ENCODE measurements at places on chromosomes 2 and 18.

- DNase-seq, result no peak
Observed at GRCh38 chr18:75269124-75269680, 58.6 kb downstream of the TSHZ1 start.

DNA sequence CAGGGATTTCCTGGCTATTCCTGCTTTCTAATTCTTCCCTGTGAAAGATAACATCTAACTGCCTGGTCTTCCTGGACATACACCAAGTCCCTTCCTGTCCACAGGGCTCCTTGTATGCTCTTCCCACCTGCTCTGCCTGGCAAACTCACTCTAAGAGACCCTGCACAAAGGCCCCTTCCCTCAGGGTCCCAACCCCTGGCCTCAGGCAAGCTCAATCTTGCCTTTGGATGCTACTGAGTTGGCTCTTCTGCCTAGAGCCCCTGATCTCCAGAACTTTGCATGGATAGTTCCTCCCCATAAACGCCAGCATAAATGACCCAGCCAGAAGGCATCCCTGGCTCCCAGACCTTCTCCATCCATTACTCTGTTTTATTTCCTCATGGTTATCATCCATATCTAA is 98.3 kb upstream of the OTOS start:
- no peak for DNase-seq

DNA sequence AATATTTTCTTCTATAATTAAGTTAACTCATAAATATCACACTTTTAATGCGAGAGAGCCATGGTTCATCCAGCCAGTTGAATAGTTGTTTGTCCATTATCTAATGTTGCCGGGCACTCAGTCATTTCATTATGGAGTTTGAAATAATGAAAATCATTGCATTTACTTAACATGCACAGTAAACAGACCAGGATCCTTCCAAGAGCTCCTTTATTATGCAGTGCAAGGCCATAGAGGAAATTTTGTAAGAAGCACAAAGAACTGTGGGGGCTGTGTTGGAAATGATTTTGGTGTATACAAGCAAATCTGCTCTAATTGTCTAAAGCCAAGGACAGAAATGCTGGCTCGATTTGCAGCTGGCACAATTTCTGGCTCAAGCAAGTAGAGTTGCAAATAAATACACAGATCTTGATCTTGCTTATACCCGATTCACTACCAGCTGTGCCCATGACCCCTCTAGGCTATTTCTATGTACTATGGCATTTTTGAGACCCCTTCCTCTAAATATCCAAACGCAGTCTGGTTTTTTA is 400.3 kb upstream of the HNRNPA3 start:
- DNase-seq, result no peak

- no peak for DNase-seq
Observed at GRCh38 chr2:113164930-113165585, 8.7 kb upstream of the PSD4 start.

- peak; percentile 92 for DNase-seq
Observed at GRCh38 chr2:70248181-70248847, at the start of gene TIA1. Gene TIA1, minus strand, starts transcription at chr2:70248628. Its CDS starts 198 bp downstream, at chr2:70248430.

DNA sequence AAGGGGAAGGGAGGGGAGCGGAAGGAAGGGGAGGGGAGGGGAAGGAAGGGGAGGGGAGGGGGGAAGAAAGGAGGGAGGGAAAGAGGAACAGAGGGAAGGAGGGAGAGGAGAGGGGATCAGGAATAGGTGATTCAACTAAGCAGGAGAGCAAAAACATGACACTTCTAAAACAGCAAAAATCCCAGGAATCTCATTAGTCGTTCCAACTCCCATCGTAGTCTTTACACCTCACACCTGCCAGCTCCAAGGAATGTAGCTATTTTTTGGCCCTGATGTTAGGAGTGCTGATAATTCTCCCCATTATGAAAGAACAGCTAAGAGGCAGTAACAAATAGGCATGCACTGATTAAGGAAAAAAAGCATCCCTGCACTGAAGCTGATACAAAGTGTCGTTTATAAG is 709.9 kb upstream of the PKDCC start:
- DNase-seq, result no peak

GRCh38 chr2:233217892-233218377 is 33.5 kb upstream of the ATG16L1 start:
- no peak for DNase-seq

GRCh38 chr2:67898595-67898994 is 164.2 kb downstream of the C1D start:
- no peak for DNase-seq

DNA sequence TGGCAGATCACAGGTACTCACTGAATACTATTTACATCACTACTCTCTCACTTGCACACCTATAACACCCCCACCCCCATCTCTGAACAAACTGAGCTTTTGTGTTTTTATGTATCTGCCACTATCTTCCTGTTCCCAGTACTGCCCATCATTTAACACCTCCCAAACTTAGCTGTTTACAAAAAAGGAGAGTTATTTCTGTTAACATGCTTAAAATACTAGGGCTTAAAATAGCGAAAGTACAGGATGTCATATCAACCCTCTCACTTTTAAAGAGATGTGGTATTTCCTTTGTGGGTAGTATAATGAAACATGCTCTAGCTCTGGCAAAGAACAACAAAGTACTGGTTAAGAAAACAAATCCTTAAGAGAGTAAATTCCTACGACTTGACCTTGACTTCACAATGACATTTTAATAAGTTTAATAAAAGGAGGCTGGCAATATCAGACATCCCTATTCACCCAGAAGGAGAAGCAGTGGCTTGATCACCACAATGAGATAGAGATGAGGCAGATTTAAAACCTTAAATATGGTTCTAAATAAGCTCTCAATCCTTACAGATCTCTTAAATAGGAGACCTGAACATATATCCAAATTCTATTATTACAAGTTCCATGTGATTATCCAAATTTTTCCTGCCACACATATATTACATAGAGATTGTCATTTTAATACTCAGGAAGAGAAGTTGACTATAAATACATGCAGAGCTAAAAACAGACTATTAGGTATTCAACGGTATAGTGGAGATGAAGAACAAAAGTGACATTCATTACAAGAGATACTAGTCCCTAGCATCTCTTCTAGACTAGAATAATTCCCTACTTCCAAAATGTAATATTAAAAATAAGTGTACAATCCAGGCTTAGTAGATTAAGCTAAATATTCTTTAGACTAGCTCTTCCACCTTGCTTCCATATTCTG is 36.9 kb downstream of the TRAK2 start:
- DNase-seq, result no peak

DNA sequence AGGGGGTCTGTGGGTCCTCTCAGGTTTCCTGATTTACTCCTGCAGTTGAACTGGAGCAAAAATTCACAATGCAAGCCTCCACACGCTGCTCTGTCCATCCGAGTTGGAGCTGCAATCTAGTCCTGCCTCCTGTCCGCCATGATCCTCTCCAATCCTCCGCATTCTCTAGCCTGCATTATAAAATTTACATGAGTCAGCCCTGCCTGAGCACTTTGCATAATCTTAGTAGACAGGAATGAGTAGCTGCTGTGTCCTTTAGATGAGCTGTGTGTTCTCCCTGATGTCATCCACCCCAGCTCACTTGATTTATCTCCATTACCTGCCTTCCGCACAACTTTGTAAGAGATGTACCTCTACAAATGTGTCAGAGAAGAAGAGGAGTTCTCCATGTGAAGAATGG is 355.6 kb downstream of the STK39 start:
- no peak for DNase-seq

DNA sequence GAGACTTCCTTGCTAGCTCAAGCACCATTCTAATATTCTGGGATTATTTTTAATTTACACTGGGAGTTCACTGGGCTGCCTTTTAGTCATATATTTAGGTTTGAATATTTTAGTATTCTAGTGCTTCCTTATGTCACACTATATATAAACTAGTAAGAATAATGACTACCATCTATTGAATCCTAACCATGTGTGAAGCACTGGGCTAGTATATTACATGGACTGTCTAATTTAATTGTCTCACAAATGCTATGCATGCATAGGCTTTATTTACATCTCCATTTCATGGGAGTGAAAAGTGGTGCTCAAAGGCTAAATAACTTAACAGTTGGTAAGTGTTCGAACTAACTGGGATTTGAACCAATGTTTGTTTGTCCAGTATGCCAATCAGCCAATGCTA is 272.4 kb downstream of the RND3 start:
- DNase-seq, result no peak

DNA sequence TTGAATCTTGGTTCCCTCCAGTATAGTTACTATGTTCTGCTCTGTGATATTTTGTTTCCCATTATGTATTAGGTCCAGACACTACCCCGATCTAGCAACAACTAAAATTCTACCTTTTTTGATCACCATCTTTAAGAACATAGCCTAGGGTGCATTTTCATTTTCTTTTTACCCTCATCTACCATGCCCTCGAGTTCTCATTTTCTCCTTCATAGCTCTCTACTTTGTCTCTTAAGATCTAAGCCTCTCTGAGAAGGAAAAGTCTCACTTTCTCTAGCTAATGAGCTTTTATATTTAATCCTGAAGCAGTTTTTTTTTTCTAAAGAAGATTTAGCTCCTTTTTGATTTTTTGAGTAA is 1089.4 kb upstream of the SLC39A10 start:
- DNase-seq, result no peak

DNA sequence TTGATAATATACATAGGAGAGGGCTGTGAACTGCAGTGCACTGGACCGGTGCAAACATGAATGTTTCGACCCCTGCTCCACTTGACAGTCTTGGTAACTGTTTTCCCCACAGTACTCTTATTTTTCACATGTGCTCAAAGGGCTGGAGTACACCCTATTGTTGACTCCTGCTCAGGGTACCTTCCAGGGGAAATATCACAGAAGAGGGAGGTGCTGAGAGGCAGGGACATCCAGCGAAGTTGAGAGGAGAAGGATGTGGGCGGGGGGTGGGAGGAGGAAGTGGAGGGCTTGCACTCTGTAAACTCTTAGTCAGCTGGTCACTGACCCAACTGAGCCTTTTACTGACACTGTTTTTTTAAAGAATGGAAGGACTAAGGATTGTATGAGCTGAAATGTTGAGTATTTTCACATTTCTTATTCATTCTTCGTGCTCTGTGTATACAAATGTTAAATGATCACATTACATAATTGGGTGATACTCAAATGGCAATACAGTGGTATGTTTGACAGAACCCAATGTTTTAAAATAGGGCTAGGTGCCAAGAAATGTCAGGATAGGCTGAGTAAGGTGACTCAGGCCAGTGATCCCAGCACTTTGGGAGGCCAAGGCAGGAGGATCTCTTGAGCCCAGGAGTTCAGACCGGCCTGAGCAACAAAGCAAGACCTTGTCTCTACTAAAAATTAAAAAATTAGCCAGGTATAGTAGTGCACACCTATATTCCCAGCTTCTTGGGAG is 10.0 kb downstream of the INPP4A start:
- peak; percentile 53 for DNase-seq

DNA sequence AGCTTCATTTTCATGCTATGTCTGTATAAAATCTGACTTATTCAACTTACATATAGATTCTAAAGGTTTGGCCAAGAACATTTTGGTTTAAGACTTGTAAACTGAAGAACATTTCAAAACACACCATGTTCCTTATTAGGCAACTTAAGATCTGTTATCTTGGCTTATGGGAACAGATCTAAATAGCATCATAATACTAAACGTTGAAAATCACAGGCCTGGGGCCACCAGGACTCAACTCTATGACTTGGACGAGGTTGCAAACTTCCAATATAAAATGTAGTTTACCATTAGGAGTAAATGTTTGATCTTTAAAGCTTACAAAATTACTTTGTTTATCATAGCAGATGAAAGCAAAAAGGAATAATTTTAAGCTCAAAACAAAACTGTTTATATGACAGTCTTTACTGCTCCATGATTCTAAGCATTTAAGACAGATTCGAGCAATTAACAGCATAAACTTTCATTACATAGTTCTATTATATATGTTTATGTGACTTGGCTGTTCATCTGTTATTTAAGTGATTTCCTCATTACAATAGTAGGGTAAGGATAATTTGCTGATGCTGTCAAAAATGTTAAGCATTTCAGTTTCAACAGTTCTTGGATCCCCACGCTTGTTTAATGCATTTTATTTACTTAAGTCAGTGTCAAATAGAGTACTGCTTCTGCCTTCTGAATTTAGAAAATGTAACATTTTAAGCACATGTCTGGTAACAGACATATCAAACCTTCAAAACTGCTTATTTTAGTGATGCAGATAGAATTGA is 8.3 kb downstream of the TCF4 start:
- DNase-seq, result no peak

- no peak for DNase-seq
Observed at GRCh38 chr2:16625201-16625729, 40.4 kb downstream of the CYRIA start.

- no peak for DNase-seq
Observed at GRCh38 chr2:126244937-126245336, 411.0 kb upstream of the GYPC start.

DNA sequence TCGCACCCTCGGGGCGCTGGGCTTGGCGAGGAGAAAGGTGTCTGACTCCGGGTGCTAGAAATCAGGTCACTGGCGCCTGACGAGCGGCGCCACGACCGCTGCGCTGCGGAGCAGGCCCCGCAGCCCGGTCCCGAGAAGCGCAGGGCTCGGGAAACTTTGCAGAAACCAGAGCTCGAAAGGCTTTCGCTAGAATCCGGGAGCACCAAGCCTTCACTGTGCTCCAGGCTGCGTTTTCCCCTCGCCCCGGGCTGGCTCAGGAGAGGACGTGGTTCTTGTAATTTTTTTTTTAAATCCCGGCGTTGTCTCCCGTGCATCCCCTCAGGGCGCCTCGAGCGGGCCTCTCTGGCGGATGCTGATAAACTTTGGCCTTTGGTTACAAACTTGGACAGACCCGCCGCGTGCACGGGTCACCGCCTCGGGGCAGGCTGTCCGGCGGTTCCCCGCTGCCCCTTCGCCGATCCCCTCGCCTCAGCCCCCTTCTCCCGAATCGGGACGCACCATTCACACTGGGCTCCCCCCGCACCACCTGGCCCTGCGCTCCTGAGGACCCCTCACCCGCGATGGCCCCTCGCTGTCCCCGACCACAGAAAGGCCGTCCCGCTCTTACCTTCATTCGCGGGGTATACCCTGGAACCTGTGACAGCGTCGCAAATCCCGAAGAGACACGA is 419 bp downstream of the EPHA4 start:
- DNase-seq, result peak; percentile 18

DNA sequence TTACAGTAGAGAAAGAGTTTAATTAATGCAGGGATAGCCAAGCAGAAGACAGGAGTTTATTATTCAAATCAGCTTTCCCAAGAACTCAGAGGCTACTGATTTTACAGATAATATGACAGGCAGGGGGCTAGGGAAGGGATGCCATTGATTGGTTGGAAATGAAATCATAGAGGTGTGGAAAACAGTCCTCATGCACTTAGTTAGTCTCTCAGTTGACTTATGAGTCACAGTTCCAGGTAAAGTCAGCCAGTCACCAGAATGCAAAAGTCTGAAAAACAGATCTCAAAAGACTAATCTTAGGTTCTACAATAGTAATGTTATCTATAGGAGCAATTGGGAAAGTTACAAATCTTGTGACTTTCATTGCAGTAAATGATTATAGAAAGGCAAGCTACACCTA is 676.4 kb upstream of the CHAC2 start:
- DNase-seq, result no peak

GRCh38 chr18:39299152-39299551 is 1733.6 kb upstream of the CELF4 start:
- no peak for DNase-seq

DNA sequence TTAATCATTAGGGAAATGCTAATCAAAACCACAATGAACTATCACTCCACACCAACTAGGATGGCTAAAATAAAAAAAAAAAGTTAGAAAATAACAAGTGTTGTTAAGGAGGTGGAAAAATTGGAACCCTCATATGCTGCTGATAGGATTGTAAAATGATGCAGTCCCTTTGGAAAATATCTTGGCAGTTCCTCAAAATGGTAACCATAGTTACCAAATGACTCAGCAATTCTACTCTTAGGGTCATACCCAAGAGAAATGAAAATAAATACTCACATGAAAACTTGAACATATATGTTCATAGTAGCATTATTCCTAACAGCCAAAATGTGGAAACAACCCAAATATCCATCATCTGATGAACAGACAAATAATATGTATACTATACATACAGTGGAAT is 15.7 kb upstream of the ACVR2A start:
- no peak for DNase-seq

Data from stimulated activated effector memory CD8-positive, alpha-beta T cell treated with anti-CD3 and anti-CD28 coated beads, Interleukin-12 subunit alpha, Interleukin-12 subunit beta, amount 100 ng/mL, for 72 hours (primary cell).